Smooth muscle cell of the umbilical artery (primary cell): ENCODE measurements at places on chromosomes 4 and X. TPM values are rescaled to one million over a fixed set of nuclear protein-coding genes. Genes with fewer than 3 reads are reported as not detected.

PAGE4 gene
- total RNA-seq = not detected in 2 replicates

CT47B1 gene
- total RNA-seq = not detected in 2 replicates

POU4F2 gene
- total RNA-seq = not detected in 2 replicates

DGAT2L6 gene
- total RNA-seq = not detected in 2 replicates

MAGEE2 gene
- not detected in 2 replicates for total RNA-seq

HPGDS gene
- total RNA-seq = not detected in 2 replicates

NLGN3 gene
- under 0.01 and 0.23 TPM in 2 replicates for total RNA-seq

MAGEA11 gene
- total RNA-seq = not detected in 2 replicates
